GM18507 (cell line): ENCODE measurements at places on chromosomes 1 and 21.
A peak's percentile ranks its signal among the peaks of the same experiment; 100 is the strongest.

DNA sequence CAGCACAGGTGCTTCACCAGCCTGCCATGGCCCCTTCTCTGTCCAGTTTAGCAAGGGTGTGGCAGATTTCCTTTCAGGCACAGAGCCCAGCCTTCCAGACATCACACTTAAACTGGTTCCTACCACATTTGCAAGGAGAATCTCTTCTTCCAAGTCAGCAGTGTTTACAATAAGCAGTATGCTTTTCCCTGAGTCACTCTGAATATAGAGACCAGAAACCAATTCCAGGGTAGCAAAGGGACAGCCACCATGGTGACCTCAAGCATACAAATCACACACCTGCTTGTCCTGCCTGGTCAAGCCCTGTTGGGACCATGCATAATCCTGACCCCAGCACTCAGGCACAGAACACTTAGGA lies 8.7 kb upstream of the CBR3 start:
- no peak for DNase-seq

DNA sequence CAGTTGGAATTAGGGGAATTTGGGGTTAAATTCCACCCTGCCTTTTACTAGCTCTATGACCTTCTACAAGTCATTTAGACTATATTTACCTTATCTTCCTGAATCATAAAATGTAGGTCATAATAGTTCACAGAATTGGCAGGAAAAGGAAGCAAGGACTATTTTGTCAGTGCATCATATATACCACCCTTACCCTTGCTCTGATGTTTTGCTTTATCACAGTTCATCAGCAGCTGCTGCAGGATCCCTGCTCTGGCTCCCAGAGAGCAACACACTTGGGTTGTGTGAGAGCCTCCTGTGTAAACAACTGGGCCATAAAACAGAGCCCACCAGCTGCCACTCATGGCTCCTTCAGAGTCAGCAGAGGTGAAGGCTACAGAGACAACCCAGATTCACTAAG lies 631.6 kb upstream of the CAMK1G start:
- DNase-seq, result no peak

DNA sequence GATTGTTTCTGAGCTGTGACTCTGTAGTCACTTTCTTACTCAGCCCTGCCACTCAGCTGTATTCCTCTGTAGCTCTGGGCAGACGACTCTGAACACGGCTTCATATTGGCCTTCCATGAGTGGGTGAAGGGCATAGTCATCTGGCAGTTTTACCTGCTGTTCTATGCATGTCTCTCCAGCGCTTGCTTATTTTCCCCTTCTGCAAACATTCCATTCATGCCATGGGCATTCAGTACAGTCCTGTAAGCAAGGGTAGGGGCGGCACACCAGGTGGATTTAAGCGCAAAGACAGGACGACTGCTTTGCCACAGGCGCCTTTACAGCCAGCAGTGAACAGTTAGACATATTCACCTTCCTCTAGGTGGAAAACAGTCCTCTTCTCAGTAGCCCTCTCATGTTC lies 4.4 kb upstream of the WDR26 start:
- DNase-seq, result no peak

- no peak for DNase-seq
Measured at GRCh38 chr1:209613400-209614150, 30.1 kb downstream of the CAMK1G start.

DNA sequence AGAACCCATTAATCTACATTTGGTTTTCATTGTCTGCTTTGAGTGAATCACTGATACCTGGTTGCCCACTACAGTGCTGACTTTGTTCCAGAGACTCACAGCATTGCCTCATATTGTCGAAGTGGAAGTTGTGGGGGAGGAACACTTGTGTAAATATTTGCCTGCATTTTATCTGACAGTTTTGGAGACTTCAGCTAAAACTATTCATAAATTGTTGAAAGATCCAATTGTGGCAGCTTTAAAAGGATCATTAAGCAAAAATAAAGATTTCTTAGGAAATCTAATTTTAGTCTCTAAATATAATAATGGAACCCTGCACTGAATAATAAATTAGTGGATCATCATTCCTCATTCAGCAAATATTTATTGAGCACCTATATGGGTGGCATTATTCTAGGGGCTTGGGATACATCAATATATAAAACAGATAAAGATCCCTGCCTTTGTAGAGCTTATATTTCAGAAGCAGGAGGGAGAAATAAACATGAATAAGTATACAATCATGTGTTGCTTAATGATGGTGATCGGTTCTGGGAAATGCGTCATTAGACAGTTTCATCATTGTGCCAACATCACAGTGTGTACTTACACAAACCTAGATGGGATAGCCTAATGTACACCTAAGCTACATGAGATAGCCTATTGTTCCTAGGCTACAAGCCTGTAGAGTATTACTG lies 73.5 kb downstream of the OSBPL9 start:
- DNase-seq, result no peak

- no peak for DNase-seq
Measured at GRCh38 chr1:175221557-175222175, 29.1 kb upstream of the KIAA0040 start.

DNA sequence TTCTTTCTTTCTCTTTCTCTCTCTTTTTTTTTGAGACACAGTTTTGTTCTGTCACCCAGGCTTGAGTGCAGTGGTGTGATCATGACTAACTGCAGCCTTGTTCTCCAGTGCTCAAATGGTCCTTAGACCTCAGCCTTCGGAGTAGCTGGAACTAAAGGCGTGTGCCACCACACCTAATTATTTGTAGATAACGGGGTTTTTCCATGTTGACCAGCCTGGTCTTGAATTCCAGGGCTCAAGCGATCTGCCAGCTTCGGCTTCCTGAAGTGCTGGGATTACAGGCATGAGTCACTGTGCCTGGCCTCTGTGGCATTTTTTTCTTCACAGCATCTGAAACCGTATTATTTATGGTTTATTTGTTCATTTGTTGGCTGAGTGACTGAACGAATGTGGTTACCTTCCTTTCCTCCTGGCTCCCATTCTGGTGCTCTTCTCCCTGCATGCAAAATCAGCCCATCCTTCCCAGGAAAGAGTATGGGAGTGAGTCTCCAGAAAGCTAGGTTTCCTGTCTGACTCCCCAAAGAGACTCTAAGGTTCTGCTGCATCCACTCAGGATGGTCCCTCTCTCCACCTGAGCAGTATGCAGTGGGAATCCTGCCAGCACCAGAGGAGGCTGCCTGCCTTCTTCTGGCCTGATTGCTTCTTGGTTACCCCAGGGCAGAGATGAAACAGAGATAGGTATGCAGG lies 155.0 kb upstream of the BEND5 start:
- DNase-seq, result no peak

GRCh38 chr1:33382661-33383415 lies 48.1 kb downstream of the PHC2 start:
- no peak for DNase-seq

DNA sequence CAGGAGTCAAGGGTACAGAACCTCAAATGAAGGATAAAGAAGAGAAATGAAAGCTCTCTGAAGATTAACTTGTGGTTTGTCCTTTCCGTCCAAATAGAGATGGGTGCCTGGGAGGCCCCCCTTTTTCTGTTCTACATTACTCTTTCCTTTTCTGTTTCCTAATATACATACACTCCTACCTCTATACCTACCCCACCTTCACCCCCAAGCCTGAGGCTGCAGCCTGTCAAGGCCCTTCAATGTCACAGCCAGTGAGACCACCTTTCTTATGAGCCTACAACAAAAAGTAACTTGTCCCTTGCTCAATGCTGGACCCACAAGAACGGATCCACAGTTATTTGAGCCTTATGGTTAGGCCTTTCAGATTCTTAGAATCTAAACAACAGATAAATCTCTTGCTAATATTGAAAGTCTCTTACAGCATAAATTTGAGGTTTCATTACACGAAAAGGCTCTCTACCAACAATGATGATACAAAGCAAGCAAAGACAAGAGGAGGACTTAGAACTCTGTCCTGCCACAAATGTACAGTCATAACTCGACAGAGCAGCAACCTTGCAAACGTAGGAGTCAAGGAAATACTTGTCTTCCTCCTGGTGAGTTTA lies 4.1 kb upstream of the TRAF3IP3 start:
- no peak for DNase-seq

GRCh38 chr1:68919075-68919474 lies 422.2 kb upstream of the DEPDC1 start:
- no peak for DNase-seq

GRCh38 chr1:89527750-89528381 lies 3.2 kb downstream of the LRRC8B start:
- DNase-seq, result no peak

DNA sequence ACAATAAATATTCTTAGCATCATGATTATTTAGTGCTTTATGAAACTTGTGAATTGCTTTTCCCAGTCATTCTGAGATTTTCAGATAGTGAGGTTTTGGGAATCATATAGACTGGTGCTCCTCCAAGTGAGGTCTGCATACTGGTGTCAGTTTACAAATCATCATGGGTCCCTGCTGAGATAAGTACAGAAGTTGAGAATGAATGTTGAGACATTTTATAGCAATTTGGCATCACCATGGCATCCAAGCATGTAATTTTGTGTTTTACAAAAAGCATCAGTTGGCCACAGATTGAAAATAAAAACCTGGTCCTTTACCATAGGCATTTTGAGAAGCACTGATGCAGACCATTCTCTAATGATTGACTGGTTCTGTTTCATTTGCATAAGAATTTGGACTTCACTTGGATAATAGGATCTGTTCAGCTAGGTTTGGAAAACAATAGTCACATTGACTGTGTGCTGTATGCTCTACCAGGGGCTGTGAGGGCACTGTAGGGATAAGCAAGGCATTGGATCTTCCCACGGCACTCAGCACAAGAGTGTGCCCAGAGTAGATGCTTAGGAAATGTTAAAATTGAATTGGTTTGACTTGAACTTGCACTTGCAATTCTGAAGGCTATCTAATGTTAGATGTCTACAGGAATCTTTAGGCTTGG lies 79.0 kb upstream of the JUN start:
- DNase-seq, result no peak

DNA sequence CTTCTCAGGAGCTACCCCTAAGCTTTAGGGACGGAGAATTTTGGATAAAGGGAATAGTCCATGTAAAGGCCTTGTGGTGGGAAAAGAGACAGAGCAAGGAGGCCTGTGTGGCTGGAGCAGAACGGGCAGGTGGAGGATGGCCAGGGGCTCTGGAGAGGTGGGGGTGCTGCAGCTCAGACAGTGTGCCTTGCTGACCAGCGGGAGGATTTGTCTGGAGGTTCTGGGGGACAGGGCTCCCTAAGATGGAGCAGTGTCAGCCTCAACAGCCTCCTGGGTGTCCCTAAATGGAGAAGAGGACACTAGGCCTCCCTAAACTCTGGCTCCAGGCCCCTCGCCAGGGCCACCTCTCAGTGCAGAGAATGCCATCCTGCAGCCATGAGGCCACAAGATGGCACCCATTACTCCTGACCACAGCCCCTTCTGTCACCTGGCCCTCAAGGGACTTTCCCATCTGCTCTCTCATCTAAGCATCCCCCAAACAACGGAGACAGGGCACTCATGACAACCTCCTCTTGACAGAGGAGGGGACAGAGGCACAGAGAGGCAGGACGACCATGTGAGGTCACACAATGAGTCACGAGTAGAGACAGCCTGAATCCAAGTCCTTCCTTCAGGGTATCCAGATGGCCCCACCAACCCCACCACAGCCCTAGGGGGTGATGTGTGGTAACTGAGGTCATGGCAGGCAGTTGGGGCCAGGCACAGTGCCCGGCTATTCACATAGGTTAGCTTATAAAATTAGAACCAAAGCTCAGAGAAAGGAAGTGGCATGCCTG lies 94.7 kb downstream of the DMRTB1 start:
- no peak for DNase-seq

GRCh38 chr21:42306366-42307035 lies 8.7 kb downstream of the TFF3 start:
- DNase-seq, result no peak

- no peak for DNase-seq
Measured at GRCh38 chr1:245345191-245345884, 190.6 kb downstream of the KIF26B start.

- peak; percentile 23 for DNase-seq
Measured at GRCh38 chr1:3597599-3597964, 13.7 kb downstream of the MEGF6 start.

DNA sequence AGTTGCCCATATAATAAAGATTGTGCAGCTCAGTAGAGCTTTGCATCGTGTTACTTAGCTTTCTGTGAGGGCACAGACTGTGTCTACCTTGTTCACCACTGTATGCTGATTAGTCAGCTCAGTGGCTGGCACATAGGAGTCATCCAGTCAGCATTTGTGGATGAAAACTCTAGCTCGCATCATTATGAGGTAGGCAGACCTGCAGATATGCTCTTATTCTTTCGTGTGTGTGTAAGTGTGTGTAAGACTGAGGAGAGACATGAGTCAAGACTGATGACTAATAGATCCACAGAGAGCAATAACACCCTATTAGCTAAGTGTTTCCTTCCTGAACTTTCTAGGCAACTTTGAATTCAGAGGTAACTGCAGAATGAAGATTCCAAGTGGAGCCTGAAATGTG lies 17.1 kb downstream of the TTF2 start:
- no peak for DNase-seq

DNA sequence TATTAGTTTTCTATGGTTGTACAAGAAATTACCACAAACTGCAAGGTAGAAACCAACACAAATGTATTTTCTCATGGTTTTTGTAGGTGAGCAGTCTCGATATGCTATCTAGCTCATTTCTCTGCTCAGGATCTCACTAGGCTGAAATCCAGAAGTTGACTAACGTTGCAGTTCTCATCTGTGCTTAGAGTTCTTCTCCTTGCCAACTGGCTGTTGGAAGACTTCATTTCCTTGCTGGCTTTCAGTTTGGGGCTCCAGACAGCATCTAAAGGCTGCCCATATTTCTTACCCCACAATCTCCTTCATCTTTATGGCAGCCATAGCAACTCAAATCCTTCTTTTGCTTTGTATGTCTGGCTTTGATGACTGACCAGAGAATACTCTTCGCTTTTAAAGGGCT lies 362.6 kb upstream of the ADGRL4 start:
- DNase-seq, result no peak

- no peak for DNase-seq
Measured at GRCh38 chr1:18175530-18176377, 68.2 kb downstream of the IGSF21 start.

GRCh38 chr1:225474986-225475820 lies 47.4 kb upstream of the LBR start:
- DNase-seq, result peak; percentile 71

DNA sequence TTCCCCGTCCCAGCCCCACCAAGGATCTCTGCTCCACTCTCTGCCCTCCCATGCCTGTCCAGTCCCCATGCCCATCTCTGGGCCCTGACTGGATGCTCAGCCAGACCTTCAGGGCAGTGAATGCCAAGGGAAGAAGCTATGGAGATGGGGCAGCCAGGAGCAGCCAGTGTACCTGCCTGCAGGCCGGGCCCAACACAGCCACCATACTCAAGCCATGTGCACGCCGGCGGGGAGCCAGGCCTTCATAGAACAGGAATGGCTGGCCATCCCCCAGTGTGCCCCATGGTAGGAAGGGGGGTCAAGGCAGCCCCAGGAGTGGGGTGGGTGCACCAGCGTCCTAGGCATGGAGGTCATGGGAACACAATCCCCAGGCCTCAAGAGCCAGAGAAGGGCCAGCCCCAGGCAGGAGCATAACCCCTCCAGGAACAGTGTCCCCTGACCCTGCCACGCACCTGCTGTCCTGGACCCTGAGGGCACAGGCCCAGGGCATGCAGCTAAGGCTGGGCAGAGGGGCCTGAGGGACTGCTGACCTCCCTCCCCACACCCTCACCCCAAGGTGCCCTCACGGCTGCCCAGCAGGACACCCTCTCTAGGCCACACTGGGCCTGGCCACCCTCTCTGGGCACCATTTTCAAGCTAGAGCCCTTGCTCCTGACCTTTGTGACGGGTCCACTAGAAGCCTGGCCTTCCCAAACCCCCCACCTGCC lies 20.3 kb upstream of the ARF1 start:
- DNase-seq, result no peak
